Urinary bladder (tissue), 4 donors: ENCODE measurements at places on chromosomes 6 and 20.

DNA sequence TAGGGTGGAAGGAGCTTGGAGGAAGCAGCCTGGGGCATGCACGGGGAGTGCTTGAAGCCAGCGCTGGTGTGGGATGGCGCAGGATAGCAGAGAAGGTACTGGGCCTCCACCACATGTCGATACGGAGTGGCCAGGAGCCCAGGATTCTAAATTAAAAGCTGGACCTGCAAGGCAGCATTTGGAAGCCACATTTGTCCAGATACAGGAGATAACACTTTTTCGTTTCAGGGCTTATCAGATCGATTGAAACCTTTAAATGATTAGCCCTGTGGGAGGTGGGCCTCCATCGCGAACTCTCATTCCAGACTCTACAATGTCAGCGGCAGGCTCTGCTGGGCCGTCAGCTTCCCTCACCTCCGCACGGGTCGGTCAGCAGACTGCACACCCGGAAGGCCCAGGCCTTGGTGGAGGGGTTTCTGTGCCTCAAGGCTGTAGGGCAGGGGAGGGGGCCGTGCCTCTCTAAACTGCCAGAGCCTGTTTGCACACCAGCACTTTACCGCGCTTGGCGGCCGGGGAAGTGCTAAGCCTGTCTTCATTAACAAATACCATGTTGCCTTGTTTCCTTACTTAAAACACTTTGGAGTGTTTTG lies 17.9 kb downstream of the EDN3 start:
- no peak for DNase-seq

DNA sequence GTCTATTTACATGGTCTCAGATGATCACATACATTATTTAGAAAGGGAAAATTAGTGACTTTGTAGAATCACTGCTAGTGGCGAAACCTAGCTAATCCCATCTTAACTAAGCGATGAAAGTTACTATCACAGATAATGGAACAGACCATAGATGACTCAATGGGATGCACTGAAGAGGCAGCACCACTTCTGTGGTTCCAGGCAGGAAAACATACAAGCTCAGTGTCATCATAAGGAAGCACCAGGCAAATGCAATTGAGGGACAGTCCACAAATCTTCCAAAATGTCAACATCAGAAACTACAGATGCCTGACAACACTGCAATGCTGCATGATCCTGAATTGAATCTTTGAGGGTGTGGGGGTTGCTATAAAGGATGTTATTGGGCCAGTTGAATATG lies 15.9 kb upstream of the SNAI1 start:
- DNase-seq, result no peak

- DNase-seq, result no peak
These were observed 95.1 kb upstream of the IYD start for GRCh38 chr6:150273457-150274309.

DNA sequence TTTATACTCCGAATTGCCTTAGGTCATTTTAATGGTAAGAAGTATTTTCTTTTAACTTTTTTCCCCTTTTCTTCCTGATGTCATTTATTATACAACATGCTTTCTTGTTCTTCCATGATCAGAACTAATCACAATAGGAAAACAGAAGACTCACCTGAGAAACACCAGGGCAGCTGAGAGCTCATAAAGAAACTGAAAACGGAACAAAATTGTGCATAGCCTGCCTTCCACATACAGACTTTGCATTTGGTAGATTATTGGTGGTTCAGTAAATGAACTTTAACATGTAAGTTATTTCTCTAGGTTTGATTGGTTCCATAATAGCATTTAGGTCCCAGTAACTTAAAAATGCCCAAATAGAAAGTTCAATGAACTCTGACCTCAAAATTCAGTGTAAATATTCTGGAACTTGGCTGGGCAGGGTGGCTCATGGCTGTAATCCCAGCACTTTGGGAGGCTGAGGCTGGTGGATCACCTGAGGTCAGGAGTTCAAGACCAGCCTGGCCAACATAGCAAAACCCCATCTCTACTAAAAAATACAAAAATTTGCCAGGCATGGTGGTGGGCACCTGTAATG lies 161.1 kb upstream of the DTNBP1 start:
- no peak for DNase-seq

DNA sequence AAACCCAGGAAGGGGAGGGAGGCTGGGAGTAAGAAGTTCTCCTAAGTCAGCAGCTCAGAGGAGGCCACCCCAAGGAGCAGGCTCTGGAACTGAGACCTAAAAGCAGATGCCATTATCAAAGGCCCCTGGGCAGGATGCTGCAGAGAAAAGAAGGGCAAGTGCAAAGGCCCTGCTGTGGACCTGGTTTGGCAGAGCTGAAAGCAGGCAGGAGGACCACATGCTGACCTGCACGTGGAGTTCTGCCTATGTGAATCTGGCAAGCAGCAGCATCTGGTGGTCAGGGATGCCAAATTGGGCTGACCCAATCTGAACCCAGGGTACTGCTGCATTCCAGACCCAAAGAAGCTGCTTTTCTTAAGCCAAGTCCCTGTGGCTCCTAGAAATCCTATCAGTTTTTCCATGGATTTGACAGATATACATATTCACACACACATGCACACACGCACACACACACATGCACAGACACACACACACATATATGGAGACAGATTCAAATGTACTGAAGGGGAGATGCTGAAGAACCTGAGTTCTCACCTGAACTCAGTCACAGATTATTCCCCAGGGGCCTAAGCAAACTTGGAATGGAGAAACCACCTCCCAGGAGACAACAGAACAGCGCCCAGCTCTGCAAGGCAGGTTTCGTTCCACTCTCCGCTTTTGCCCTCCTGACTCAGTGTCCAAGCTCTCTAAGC lies 119.9 kb downstream of the FOXA2 start:
- DNase-seq, result no peak

- DNase-seq, result no peak
These were observed 388.7 kb downstream of the UTRN start for GRCh38 chr6:144673807-144674206.

DNA sequence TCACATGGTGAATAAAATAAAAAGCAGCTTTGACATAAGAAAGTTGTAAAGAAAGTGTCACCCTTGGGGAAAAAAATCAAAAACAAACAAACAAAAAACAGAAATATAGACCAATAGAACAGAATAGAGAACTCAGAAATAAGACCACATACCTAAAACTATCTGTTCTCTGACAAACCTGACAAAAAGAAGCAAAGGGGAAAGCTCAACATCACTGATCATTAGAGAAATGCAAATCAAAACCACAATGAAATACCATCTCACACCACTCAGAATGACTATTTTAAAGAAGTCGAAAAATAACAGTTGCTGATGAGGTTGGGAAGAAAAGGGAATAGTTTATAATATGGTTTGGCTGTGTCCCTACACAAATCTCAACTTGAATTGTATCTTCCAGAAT lies 159.1 kb downstream of the TINAG start:
- DNase-seq, result no peak

DNA sequence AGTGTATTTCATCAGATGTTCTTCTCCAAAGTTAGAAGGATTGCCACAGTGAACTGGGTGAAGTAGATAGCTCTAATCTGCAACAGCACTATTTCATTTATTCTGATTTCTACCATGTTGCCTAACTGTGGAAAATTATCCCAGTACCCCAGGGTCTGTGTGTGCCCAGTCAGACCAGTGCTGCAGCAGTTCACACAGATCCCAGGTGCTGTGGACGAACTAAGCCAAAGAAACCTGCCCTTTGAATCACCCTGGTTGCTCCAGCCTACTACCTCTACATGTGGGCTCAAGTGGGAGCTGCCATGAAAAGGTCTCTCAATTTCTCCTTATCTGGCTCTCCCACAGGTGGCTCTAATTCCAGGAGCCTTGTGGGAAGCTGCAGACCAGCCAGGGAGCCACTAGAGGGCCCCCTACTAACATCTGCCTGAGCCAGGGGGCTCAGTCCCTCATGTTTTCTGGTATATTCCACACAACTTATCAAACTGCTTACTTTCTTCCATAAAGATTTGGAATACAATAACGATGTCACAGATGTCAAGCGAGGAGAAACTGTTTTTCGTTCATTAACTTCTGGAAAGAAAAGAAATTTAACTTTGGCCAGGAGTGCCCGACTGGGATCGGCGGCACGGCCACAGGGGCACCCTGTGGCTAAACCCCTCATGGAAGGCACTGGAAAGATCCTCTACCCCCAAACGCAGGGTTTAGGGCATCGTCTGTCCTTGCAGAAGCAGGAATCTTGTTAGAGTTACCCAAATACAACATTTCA lies 31.6 kb upstream of the LY86 start:
- DNase-seq, result peak; percentile 4

DNA sequence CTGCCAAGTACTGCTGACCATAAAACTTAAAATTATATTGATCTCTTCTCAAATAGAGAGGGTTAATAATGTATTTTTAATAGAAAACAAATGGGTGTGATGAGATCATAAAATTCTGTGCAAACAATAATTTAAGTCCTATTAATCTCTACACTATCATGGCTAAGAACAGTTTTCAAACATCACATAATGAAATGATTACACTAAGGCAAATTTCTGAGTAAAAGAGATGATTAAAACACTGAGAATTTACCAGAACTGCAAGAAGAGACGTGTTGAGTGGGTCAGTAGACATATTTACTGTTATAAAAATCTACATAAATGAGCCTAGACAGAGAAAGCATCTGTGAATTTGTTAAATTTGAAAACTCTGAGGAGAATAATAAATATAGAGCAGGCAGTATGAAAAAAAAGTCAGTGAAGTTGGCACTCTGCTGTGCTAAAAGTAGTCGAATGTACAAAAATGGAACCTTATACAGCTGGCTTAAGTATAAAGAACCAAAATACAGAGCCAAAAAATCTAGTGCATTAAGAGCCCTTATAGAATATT lies 302.6 kb upstream of the MANEA start:
- DNase-seq, result no peak

DNA sequence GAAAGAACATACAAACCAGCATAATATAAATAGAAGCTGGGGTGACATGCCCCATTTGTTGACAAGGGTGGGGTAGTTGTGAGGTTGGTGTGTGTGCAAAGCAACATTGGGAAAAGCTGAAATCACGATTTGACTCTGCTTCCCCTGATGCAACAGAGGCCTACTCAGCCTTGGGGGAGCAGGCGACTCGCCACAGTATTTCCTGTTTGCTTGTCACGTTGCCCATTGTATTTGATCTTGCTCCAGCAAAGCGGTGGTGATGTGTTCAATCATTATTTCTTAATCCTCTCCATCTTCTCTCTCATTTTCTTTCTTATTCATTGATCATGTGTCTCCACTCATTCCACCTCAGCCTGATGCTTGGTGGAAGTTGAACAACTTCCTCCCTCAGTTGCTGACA lies 165.8 kb upstream of the CITED2 start:
- DNase-seq, result no peak

- DNase-seq, result no peak
These were observed 1.7 kb downstream of the CNKSR3 start for GRCh38 chr6:154508573-154509375.
